ENCODE measurements at places on chromosomes 16 and 17.
A peak's percentile ranks its signal among the peaks of the same experiment; 100 is the strongest.

GRCh38 chr17:21283482-21284318 lies 811 bp upstream of the MAP2K3 start:
- DNase-seq = no peak

- DNase-seq = no peak
These were observed 85.9 kb upstream of the TBX2 start for GRCh38 chr17:61313461-61314326.

DNA sequence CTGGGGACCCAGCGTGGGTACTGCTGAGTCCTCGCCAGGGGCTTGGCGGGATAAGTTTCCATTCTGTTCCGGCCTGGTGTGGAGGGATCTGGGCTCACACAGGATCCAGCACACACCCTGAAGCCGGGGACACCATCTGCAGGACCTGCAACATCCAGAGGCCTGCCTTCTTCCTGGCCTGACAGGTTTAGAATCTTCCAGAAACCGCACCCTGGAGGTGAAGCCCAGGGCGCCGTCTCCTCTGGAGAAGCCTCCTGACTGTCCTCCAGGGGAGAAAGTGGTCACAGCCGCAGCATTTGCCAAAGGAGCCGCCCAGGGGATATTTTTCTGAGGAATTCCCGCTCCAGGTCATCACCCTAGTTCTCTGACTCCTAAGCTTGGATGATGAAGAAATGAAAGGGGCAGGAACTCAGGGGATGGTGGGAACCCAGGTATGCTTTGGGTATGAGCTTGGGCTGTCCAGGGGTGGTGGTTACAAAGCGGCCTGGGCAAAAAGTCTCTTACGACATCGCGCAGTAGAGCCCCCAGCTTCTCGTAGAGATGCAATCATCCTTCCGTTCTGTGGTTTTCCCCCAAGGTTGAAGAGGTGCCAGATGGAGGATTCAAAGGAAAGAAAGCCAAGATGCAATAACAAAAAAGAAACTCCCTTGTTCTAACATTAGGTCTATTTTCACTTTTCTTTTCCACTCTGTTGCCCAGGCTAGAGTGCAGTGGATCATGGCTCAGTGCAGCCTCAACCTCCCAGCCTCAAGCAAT lies 9.1 kb upstream of the CRISPLD2 start:
- DNase-seq = peak; percentile 42

DNA sequence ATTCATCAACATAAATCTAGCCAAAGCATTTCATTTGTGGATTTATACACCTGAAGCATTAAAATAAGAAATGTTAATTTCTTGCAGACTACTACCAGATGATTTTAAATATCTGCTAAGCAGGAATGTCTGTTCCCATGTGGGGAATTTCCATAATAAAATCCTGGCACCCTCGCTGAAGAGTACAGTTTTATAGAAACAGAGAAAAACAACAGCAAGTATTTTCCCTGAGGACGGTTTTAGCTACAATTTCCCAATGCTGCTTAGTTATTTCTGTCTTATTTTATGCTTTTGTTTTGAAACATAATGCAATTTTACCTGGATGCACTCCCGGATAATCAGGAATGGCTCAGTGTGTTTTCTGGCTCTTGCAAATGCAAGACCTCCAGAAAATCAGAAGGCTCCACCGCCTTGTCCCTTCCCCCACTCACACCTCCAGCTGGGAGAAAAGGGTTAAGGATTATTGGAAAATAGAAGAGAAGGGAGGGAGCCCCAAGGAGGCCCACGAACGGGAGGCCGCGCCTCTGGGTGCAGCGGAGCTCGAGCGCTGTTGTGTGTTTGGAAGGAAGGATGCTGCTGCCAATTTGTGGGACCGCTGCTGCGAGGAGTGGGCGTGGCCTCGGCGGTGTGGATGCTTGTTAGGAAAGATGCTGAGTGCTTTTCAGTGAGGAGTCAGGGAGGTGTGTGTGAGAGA lies at the start of gene CNTNAP4:
CNTNAP4 (plus strand) TSS at position 657 of the 694 bp plus-strand sequence. CDS start 262 bp downstream, outside the sequence.
- no peak for DNase-seq

DNA sequence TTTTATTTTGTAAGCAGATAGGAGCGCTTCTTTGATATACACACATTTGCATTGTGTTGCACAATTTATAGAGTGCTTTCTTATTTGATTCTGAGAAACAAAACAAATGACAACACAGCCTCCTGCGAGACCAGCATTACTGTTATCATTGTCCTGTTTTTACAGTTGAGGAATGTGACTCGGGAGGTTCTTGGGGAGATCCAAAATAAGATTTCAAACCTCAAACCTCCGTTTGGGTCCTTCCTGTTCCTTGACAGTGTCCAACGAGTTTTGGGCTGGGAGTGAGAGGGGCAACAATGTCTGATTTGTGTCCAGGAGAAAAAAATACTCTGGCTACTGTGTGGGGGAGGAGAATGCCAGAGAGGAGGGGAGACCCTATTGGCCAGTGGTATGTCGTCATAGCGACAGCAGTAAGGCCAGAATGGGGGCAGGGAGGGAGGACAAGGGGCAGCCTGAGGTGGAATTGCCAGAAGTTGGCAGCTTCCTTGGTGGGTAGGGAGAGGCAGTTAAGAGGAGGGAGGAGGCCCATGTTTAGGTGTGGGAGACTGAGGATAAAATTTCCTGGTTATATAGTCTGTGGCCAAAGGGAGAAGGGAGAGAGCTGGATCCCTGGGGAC lies 45.5 kb downstream of the TMEM132E start:
- no peak for DNase-seq

DNA sequence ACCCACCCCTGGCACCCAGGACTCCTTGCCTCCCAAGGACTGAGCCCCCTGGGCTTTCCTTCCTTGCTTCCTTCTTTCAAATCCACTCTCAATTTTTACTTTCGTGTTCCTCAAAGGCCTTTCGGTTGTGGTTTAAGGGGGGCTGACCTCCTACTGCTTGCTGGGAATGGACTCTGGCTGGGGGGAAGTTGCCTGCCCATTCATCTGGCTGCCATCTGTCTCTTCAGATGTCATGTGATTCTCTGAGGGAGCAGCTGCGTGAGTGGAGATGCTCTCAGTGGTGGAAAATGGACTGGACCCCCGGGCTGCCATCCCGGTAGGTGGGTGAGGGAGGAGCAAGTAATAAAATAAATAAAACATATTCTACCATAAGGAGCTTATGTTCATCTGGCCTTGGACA lies 93.8 kb upstream of the RPRML start:
- DNase-seq = no peak

DNA sequence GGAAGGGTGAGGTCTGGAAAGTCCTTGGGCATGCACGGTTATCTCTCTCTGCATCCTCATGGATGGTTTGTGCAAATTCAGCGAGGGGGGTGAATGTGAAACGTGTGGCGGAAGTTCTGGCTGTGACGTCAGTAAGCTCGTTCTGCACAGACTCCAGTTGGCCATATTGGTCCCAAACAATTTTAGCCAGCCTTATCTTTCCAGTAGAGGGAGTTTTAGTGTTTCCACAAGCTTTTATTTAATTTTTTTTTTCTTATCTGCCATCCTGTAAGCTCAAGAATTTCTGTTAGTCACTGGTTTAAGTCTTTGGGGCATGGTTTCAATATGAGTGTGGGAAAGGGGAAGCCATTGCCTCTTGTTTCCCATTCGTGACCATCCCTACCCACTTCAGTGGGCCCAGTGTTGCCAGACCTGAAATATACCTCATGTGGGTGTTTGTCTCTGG lies 39.0 kb downstream of the HLF start:
- no peak for DNase-seq

Measured in CD4-positive, alpha-beta T cell treated with Interleukin-4 for 1 hour (primary cell).